ENCODE measurements at places on chromosomes 7 and 10.

- H3K4me1 ChIP-seq, result peaks cover 11% of the 10 kb centered on the region
- H3K27me3 ChIP-seq, result no peaks in the 10 kb centered on the region
- no peak for DNase-seq
- no peaks in the 10 kb centered on the region for H3K36me3 ChIP-seq
Observed at GRCh38 chr7:21754963-21755362, 190.7 kb downstream of the CDCA7L start.

GRCh38 chr7:27991006-27991528 is 189.5 kb downstream of the JAZF1 start:
- no peak overlapping the region for H3K27ac ChIP-seq
- H3K4me3 ChIP-seq, result no peak overlapping the region
- H3K36me3 ChIP-seq, result no peaks in the 10 kb centered on the region
- peaks cover 10% of the 10 kb centered on the region for H3K4me1 ChIP-seq

GRCh38 chr10:67722113-67722512 is 26.1 kb upstream of the CTNNA3 start:
- no peak overlapping the region for H3K27ac ChIP-seq
- no peaks in the 10 kb centered on the region for H3K4me1 ChIP-seq
- no peaks in the 10 kb centered on the region for H3K36me3 ChIP-seq

DNA sequence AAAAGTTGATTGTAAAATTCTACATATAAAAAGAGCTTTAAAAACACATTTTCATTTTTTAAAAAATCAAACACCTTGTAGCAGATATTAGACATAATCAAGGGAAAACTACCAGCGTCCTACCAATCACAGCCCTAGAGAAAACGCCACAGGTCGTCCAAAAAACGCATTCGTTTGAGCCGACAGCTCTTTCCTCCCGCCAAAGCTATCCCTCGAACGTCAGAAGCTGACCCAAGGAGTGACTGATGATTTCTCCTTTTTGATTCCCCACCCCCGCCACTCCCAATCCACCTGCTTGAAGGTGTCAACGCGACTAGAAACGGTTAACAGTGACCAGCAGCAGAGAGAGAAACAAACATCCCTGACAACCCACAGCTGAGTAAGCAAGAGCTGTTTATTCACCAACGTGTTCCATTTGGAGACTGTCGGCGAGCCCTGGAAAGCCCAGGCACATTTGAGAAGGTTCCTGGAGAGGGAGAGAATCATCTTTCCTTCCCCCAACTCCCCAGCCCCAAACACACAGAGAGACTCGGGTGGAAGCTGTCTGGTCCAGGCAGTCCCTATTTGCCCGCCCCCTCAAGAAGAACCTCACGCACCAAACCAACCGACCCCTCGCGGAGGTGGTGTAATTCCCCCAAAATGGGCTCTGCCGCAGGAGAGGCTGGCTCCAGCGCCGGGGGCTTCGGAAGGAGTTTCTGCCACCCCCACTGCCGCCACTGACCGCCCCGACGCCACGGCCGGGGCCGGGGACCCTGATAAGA is 622 bp downstream of the CPEB3 start:
- peak overlapping the region; percentile 37 for H3K27ac ChIP-seq
- H3K4me3 ChIP-seq, result peak overlapping the region; percentile 81
- H3K36me3 ChIP-seq, result peaks cover 20% of the 10 kb centered on the region
- DNase-seq, result peak; percentile 43

GRCh38 chr7:30241767-30242166 is 42.6 kb upstream of the ZNRF2 start:
- peaks cover 8% of the 10 kb centered on the region for H3K4me1 ChIP-seq
- H3K4me3 ChIP-seq, result no peak overlapping the region
- H3K27me3 ChIP-seq, result no peaks in the 10 kb centered on the region
- no peak overlapping the region for H3K27ac ChIP-seq
- DNase-seq, result no peak

- H3K27me3 ChIP-seq, result no peaks in the 10 kb centered on the region
- H3K4me3 ChIP-seq, result no peak overlapping the region
- H3K27ac ChIP-seq, result peak overlapping the region; percentile 4
- peaks cover 55% of the 10 kb centered on the region for H3K4me1 ChIP-seq
- H3K36me3 ChIP-seq, result no peaks in the 10 kb centered on the region
- peak; percentile 31 for DNase-seq
Observed at GRCh38 chr10:93034426-93034825, 26.2 kb upstream of the CYP26C1 start.

GRCh38 chr10:34808801-34809745 is 6.0 kb downstream of the PARD3 start:
- peaks cover 22% of the 10 kb centered on the region for H3K4me1 ChIP-seq
- peak overlapping the region; percentile 25 for H3K4me3 ChIP-seq
- H3K36me3 ChIP-seq, result no peaks in the 10 kb centered on the region
- H3K27me3 ChIP-seq, result no peaks in the 10 kb centered on the region
- DNase-seq, result no peak

GRCh38 chr10:108327706-108328105 is 1163.2 kb upstream of the SORCS1 start:
- no peak overlapping the region for H3K27ac ChIP-seq
- H3K4me3 ChIP-seq, result no peak overlapping the region
- no peaks in the 10 kb centered on the region for H3K4me1 ChIP-seq
- H3K36me3 ChIP-seq, result no peaks in the 10 kb centered on the region

DNA sequence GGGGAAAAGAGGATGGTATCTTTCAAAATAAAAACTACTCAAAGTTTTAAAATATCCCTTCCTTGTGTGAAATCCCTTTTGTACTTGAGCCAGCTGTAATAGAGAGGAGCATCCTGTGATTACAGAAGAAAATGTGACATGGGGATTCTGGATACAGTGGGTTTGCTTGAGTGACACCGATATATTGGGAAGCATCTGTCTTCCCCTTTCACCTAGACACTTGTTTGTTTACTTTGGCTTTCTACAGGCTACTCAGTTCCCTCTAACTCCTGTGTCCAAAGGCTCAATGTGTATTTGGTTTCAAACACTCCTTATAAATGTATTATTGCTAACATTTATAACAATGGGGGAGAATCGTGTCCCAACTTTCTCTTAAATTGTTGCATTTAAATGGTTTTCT is 24.4 kb downstream of the CPED1 start:
- no peak overlapping the region for H3K4me3 ChIP-seq
- DNase-seq, result no peak
- H3K36me3 ChIP-seq, result peaks cover 20% of the 10 kb centered on the region

DNA sequence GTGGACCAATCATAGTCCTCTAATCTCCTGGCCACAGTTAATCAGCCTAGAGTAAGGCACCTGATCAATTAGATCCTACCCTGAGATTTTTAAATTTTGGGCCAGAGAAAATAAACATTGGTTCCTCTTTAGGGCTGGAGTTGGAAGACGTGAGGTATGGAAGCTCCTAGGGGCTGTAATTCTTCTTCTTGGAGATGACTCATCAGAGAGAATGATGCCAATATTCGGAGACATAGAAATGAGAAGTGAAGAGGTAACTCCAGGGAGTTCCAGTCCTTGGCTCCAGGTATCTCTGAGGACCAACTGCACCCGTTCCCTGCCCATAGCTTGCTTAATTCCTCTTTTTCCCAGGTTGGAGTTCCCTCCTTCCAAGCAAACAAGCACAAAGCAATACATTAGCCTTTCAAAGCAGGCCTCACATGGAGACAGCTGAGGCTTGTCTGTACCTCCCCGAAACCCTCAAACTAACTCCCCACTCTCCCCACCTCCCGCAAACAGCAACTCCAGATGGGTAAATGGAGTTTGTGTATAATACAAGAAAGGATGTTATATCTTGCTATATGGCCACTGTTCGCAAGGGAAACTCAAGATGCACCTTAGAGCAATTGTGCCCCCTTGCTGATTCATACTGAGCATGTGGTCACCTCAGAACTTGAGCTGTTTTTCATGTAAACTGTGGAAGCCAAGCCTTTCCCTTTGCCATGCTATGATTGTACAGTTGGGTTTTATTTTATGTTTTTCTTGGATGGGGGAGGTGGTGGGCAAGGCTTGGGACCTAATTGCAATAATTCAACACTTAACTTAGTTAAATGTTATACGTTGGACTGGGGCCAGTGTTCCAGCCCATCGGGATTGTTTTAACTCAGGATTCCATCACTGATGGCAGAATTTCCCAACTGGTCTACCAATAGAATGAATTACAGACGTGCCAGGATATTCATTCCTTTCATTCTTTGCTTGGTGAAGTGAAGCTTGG is 29.3 kb downstream of the PIK3AP1 start:
- peaks cover 5% of the 10 kb centered on the region for H3K27me3 ChIP-seq
- DNase-seq, result no peak
- H3K27ac ChIP-seq, result no peak overlapping the region
- no peak overlapping the region for H3K4me3 ChIP-seq

DNA sequence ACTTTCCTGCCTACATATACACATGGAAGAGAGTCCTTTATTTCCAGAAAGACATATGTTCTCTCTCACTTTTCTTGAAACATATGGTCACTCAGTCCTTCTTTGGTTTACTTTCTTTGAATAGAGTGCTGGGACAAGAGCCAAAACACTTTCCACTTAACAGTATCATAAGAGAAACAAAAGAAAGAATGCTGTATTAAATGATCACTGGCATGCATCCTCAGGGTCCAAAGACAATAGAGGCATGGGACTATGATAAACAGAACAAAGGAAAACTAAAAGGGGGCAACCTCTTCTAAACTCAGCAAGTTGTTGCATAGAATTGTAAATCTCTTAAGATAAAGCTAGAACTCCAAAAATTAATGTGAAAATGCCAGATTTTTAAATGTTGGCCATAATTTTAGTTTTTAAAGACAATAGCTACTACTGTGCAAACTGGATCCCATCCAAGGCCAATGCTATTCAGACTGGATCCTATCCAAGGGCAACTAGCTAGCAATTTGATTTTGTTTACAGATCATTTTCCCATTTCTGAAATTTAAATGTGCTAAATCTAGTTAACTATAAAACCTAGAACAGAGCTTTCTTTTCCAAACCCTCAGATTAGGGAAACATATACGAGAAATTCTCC is 687.5 kb downstream of the SORCS3 start:
- H3K4me3 ChIP-seq, result no peak overlapping the region
- H3K27ac ChIP-seq, result no peak overlapping the region
- DNase-seq, result no peak
- H3K27me3 ChIP-seq, result no peaks in the 10 kb centered on the region
- no peaks in the 10 kb centered on the region for H3K36me3 ChIP-seq
- no peaks in the 10 kb centered on the region for H3K4me1 ChIP-seq
